Hypothalamus (tissue), 51 donors: ENCODE measurements at places on chromosomes 16 and 17.

DNA sequence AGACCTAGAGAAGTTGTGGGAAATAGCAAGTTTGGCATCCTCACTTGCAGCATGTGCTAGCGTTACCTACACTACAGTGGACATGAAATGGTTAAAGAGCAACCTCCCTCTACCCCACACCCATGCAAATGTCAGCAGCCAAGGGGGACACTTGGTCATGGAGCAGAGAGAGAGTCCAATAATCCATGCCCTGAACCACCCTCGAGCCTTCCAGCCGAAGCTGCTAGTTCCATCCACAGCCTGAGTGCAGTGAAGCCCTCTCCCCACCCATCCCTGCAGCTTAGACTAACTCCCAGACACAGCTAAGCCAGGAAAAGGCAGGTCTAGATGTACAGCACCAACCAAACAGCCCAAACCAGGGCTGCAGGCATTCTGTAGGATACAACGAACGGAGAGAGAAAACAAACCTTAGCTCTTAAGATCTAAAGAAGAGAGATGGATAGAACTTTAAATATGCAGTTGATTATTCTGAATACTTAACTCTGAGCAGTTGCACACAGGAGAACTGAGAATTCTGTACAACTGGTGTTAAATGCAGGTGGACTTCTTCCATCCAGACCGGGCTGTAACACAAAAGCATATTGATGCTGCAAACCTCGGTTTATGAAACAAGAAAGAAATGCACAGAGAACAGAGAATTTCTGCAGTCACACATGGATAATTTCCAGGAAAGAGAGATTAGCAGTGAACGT lies 93.8 kb downstream of the SALL1 start:
- DNase-seq = no peak

- no peak for DNase-seq
Observed at GRCh38 chr17:336110-337021, 16.2 kb downstream of the RPH3AL start.

GRCh38 chr17:65407017-65407416 lies 154.4 kb downstream of the AXIN2 start:
- DNase-seq = no peak

- no peak for DNase-seq
Observed at GRCh38 chr17:64572682-64573154, 65.9 kb downstream of the CEP95 start.

- no peak for DNase-seq
Observed at GRCh38 chr16:49528866-49529288, 155.3 kb downstream of the C16orf78 start.

DNA sequence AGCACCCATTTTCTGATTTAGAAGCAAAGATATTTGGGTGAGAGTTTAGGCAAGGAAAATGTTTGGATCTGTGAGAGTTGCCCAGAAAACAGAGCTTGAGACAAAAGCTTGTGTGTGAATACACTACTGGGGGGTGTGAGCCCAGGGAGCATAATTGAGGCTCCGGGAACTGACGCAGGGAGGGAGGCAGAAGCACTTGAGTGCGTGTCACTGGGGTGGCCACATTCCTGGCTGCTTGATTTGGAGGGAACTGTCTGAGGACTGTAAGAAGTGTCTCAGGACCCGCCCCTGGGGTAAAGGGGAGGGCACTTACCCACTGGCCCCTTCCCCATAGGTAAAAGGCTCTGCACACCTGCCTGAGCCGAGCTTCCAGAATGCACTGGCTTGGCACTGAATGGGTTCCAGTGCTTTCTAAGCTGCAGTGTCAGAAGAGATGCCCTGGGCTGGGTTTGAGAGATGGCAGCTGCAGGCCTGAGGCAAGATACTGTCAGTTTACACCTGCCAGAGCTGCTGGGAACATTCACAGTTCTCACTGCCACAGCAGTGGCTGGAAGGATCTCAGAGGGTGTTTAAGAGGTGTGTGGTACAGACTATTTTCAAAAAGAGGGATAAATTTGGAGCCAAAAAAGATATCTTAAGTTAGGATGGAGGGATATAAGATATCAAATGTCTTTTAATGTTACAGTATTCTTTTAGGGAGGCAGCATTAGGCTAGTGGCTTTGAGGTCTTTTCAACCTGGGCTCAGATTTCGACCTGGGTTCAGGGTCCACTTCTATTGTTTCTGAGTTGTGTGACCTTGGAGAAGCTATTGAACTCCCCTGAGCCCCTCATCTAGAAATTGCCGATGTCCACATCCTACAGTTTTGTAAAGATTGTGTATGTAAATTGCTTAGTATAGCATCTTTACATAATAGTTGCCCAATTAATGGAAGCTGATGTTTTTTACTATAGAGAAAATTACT lies 6.9 kb upstream of the TEX2 start:
- DNase-seq = peak; percentile 63

GRCh38 chr17:78219396-78220150 lies 5.5 kb downstream of the BIRC5 start:
- no peak for DNase-seq

- no peak for DNase-seq
Observed at GRCh38 chr17:65628644-65629036, 67.2 kb upstream of the AXIN2 start.

GRCh38 chr17:32111141-32111771 lies 31.0 kb upstream of the RHOT1 start:
- DNase-seq = no peak

GRCh38 chr17:3015890-3016289 lies 47.5 kb downstream of the OR1D5 start:
- no peak for DNase-seq

DNA sequence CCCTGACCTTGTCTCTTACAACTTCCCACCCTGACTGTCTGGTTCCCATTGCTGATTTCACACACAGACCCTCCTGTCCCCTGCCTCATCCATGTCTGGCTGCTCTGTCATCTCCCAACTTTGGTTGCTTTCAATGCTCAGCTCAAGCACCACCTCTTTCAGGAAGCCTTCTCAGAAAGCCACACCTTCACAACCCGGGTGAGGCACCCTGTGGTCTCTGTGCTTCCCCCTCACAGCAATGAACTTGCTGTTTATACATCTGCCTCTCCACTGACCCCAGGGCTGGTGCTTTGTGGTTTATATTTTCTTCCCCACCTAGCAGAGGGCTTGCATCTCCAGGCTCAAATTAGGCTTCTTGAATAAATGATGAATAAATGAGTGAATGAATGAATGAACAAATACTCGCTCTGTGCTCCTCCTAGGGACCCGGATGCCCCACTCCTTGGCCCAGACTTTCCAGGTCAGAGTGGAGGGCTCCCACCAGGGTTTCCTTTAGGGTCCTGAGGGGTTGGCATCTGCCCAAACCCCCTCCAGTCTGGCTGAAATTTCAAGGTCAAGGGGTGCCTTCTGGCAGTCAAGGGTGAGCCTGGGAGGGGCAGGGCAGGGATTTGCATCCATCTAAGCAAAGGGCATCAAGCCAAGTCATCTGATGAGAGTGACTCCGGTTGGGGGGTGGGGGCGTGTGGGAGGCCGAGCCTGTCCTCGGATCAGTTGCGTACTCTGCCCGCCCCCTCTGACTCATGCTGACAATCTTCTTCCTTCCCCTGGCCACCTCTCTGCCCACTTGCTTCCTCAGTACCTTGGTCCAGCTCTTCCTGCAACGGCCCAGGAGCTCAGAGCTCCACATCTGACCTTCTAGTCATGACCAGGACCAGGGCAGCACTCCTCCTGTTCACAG lies at the start of gene ITGAX:
Gene ITGAX (plus strand): TSS at position 783 of the 898 bp plus-strand sequence. CDS start 79 bp downstream, at position 862.
- no peak for DNase-seq

- DNase-seq = no peak
Observed at GRCh38 chr17:75822119-75822799, 21.9 kb downstream of the UNC13D start.

DNA sequence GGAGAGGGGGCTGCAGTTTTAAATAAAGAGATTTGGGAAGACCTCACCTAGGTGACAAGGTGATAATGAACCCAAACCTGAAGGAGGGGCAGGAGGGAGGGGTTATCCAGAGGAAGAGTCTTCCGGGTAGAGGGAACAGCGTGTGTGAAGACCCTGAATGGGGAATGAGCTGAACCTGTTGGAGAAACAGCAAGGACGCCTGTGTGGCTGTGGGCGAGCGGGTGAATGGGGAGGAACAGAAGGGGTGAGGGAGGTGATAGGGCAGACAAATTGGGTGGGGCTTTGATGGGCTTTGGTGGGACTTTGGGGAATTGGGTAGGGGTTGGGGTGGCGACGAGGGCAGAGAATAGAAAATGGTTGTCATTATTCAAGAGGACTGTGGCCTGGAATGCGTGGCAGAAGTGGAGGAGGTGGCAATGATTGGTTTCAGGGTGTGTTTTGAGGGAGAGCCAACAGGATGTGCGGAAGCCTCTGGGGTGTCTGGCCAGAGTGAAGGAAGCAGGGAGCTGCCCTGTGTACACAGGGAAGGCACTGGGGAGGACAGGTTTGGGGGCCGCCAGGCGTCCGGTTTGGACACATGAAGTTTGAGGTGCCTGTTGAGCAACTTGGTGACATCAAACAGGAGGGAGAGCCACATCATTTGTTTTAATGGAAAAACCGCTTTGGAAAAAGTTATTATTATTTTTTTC lies 48.7 kb downstream of the NKD1 start:
- DNase-seq = no peak

- no peak for DNase-seq
Observed at GRCh38 chr16:2008009-2008526, 1.6 kb downstream of the ZNF598 start.

- no peak for DNase-seq
Observed at GRCh38 chr16:54309341-54309740, 22.8 kb upstream of the IRX3 start.

DNA sequence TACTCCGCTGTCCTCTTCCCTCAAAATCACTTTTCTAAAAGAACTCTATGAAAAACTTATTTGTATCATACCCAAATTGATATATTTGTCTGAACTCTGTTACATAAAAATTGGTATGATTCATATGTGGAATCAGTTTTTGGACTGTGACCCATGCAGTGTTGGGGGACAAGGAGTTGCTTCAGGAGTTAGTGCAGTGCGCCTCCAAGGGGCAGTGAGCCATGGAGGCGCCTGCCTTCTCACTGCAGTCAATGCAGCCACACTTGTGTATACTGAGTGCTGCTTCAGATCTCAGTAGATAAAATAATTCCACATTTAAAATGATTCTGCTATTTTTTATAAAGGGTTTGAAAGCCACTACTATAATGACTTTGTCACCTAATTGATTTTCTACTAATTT lies 32.5 kb downstream of the DGKE start:
- no peak for DNase-seq

GRCh38 chr17:82172486-82173160 lies 40.0 kb downstream of the CCDC57 start:
- DNase-seq = no peak

- DNase-seq = no peak
Observed at GRCh38 chr17:34307110-34307509, 12.1 kb upstream of the CCL8 start.

DNA sequence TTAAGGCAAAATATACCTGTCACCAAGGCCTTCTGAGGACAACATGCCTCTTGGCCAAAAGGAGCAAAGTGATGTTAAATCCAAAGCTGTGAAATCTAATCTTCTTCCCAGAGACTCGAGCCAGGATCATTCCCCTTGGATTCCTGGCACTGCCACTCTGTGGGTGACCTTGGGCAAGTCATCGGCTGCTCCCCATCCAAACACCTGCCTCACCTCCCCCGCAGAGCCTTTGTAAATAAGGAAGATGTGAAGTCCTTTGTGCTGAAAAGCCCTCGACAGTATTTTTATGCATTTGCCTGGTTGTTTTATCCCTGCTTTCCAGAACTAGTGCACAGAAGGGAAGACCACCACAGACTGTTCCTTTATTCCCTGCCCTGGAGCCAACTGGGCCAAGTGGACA lies 5.4 kb upstream of the CEP295NL start:
- no peak for DNase-seq

DNA sequence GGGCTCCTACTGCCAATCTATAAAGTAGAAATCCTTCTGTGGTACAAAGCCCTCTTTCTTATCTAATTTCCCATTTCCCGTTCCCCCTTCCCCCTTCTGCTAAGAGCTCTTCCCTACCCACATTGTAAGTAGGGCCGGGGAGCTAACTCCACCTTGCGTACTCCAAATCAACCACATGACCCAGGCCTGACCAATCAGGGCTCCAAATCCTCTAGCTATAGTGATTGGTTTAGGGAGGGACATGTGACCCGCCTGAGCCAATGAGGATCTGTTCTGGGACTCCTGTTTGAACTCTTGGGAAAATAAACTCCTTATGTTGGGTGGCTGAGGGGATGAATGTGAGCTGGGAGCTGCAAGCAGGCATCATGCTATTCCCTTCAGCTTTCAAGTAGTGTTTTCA lies 40.9 kb upstream of the MEOX1 start:
- DNase-seq = no peak

DNA sequence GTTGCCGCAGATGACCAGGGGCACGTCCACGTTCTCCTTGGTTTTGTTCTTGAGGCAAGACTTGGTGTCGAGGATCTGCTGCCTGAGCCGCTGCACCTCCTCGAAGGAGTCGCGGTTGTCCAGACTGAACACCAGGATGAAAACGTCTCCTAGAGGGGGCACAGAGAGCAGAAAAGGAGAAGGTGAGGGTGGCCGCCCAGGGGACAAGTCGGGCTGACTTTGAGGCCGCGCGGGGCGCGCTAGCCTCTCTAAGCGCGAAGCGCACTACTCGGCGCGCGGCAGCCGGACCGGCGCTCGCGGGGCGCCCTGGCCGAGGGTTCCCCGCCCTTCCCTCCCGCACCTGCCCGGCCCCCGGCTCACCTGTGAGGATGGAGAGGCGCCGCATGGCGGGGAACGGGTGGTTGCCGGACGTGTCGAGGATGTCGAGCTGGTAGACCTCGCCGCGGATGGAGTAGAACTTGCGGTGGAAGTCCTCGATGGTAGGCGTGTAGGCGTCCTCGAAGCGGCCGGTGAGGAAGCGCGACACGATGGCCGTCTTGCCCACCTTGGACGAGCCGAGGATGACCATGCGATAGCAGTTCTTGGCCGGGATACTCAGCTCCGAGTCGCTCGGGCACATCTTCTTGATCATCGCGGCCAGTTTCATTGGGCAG lies 533 bp downstream of the RASD1 start:
- DNase-seq = peak; percentile 56

DNA sequence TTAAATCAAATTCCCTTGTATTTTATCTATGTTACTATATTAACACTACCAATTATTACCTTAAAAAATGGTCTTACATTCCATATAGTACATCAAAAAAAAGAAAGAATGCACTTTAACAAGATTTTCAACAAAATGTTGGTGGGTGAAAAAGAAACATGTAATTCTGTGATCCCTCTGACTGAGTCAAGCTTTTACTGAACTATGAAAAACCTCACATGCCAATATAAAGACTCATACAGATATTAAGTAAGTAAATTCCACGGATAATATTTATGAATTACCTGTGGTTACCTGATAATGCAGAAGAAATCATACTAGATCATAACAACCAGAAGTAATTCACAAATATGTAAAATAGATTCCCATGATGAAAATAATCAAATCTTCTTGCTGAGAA lies 12.4 kb downstream of the COIL start:
- DNase-seq = no peak

DNA sequence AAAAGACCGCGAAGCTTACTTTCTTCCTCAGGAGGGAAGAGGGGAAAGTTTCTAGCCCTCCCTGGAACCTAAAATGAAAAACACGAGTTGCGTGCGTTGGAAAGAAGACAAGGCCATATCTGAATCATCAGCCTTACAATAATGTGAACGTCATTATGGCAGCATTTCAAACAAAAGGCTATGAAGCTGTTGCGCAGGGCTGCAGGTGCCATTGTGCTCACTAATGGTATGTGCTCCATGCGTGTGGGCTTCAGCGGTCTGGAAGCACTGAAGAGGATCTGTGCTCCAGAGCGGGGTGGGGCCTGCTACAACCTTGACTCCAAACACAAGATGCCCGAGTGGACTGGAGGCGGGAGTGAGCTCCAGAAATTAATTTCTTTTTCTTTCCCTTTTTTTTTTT lies 12.1 kb upstream of the CYB5B start:
- DNase-seq = no peak

- DNase-seq = no peak
Observed at GRCh38 chr16:73179705-73180331, 131.9 kb upstream of the ZFHX3 start.

- DNase-seq = no peak
Observed at GRCh38 chr17:60748204-60748603, 70.6 kb downstream of the BCAS3 start.
